ENCODE measurements at places on chromosomes 6 and 20.
A peak's percentile ranks its signal among the peaks of the same experiment; 100 is the strongest.

GRCh38 chr20:24402188-24402587 lies 67.2 kb upstream of the SYNDIG1 start:
- no peak for DNase-seq

DNA sequence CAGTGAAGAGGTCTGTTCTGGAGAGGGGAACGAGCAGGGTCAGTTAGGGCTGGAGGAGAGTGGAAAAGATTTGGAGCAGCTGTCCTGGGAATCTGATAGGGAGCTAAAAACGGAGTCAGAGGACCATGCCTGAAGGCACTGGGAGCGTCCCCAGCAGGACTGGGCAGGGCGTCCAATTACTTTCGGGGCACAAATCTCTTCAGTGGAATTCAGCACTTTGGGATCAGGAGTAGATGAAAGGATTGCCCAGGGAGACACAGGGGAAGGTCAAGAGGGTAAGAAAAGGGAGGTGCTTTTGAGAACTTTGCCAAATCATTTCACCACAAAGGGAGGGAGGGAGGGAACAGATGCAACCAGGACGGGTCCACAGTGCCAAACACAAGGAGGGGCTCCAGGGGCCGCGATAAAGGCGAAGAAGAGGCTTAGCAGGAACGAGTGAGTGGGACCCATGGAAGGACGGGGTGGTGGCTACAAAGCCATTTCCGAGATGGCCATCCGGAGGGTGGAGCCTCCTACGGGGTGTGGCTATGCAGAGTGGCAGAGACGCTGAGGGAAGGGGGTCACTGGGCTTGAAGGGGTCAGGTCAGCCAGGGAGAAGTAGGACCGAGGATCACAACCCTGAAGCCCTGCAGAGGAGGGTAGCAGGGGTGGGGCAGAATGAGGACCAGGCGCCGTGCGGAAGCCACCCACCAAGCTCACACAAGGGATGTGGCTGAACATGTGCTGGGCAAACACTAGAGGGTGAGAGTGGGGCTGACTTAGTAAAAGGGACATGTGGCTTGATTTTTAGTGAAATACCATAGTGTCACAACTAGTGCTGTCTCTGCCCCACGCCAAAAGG lies 180.0 kb upstream of the RREB1 start:
- DNase-seq = no peak

DNA sequence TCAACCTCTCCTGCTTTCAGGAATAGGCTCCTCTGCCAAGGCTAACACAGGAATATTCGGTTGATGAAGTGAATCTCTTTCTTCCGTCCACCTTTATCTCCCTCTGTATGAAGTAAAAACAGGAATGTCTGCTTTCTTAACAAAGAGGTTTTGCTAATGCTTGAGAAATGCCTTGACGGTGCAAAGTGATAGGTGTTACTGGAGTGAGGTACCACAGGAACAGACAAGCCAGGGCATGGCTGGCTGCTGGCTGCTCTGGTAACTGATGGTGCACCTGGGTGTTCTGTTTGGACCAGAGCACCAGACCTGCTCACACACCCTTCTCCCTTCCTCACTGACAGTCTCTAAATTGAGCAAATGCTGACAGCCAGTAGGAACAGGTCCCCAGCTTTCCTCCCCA lies 174.0 kb upstream of the FBXL4 start:
- no peak for DNase-seq

- DNase-seq = no peak
Measured at GRCh38 chr6:140604786-140605185, 1230.3 kb upstream of the CITED2 start.

- DNase-seq = no peak
Measured at GRCh38 chr6:39819676-39820075, 27.5 kb downstream of the DAAM2 start.

- peak; percentile 55 for DNase-seq
Measured at GRCh38 chr6:30130887-30131862, 4.8 kb upstream of the TRIM40 start.

All from activated CD8-positive, alpha-beta memory T cell treated with anti-CD3 and anti-CD28 coated beads for 4 hours (primary cell).